ENCODE measurements at places on chromosomes 1 and 21.

- no peak for DNase-seq
These were observed 666 bp downstream of the CSF3R start for GRCh38 chr1:36481771-36482723.

DNA sequence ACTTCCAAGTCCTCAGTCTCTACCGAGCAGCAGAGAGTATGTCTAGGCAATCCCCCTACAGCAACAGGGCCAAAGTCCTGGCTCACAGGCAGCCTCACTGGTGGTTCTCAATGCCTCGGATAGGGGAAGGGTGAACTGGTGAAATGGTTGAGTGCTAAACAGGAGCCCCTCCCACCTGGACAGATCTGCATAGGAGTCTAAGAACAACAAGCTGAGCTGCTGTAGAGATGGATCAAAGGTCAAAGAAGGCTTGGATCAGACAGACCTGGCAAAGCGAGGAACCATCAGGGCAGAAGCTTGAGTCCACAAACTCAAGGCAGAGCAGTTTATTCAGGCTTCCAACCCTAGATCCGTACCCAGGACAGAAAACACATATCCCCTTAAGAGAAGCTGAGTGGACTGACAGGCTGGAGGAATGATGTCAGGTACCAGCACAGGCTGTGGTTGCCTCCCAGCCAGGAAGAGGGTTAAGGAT, 31.8 kb downstream of the RABIF start:
- no peak for DNase-seq

GRCh38 chr21:45655124-45655523, 11.6 kb downstream of the PCBP3 start:
- DNase-seq = no peak

GRCh38 chr1:225763716-225764548, 13.7 kb upstream of the SRP9 start:
- DNase-seq = no peak

GRCh38 chr1:92927870-92928269, 33.4 kb downstream of the DIPK1A start:
- DNase-seq = no peak

DNA sequence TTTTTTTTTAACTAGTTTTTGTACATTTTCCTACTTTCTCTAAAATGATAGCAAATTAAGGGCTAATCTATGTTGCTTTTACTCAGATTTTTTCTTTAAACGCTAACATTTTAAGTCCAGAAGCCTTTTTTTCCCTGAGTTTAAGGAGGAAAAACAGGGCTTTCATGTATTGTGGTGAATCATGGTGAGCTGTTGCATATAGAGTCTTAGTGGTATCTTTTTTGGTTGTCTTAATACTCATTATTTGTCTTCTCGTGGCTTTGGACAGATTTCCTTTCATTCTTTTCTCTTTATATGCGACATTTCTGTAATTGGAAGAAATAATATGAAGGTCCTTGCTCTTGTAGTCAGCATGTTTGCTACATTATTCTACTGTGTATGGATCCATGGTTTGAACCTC, 1015.6 kb downstream of the PLA2G4A start:
- no peak for DNase-seq

DNA sequence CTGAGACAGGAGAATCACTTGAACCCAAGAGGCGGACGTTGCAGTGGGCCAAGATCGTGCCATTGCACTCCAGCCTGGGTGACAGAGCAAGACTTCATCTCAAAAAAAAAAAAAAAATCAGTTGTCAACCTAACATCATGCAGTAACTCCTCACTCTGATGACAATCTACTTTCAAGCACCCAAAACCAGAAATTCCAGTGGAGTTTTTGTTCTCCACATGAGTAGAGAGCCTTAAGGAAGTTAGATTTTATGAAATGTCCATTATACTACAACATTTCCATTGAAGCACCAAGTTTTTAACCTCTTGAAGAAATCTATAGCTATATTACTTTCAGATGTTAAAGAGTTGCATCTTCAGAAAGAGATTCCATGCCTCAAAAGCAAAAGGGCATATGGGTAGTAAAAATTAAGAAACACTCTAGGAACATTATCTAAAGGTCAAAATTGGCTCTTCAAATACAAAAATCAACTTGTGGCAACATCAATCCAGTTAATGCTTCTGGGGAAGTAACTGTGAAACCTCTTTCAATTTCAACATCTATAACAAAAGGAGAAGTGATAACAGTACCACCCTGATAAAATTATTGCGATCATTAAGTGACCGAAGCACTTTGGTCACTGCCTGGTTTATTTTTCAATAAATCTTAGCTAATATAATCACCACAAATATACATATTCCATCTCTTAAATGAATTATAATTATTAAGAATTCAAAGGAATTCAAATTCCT, 7.7 kb downstream of the LPGAT1 start:
- no peak for DNase-seq

- DNase-seq = no peak
These were observed 94.7 kb downstream of the PRKAB2 start for GRCh38 chr1:147077523-147077922.

- DNase-seq = no peak
These were observed 46.3 kb upstream of the TNFSF18 start for GRCh38 chr1:173097001-173097400.

- DNase-seq = no peak
These were observed 84.8 kb downstream of the CAMTA1 start for GRCh38 chr1:6870086-6870485.

DNA sequence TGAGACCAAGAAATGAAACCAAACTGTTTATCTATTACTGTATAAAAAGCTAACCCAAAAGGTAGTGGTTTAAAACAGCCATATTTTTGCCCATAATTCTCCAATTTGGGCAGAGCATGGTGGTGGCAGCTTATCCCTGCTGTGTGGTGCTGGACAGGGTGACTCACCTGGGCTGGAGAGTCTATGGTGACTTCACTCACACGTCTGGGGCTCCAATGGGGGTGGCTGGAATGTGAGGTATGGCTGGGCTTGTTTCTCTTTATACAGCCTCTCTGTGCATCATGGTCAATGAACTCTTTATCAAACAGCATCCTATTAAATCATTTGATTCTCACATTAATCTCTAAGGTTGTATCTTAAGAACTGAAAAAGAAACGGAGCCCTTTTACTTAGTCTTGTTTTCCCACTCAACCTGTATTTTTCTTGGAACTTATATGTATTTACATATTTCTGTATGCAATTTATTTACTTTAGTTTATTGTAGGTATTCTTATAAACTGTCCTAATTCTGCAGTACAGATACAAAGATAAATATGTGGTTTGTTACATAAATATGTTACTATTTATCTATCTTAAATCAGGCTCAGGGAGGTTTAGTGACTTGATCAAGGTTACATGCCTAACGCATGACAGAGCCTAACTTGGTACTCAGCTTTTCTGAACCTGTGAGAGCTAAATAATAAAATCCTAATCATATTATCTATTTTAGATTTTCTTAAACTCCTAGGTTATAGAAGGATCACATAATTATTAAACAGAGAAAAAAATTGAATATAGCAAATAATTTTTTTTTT, 37.5 kb upstream of the WLS start:
- DNase-seq = no peak

DNA sequence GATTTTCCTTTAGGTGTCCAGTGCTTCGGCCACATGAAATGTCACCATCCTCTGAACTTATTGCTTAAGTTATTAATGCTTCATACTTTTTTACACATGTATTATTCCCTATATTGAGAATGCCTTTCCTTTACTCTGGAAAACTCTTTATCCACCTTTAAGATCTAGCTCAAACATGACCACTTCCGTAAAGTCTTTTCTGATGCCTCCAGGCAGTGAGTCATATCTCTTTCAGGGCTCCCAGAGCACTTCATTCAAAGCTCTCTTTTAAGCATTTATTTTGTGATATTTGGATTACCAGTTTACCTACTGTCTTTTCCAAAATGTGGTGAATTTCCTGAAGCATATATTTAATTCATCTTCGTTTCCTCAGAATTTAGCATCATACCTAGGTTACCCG, 178.9 kb downstream of the HS2ST1 start:
- DNase-seq = no peak

- DNase-seq = no peak
These were observed 46.0 kb upstream of the FOXO6 start for GRCh38 chr1:41315146-41315822.

- DNase-seq = no peak
These were observed 624 bp downstream of the KIFAP3 start for GRCh38 chr1:170073893-170074249.

- no peak for DNase-seq
These were observed 36.2 kb downstream of the UMODL1 start for GRCh38 chr21:42107177-42107880.

DNA sequence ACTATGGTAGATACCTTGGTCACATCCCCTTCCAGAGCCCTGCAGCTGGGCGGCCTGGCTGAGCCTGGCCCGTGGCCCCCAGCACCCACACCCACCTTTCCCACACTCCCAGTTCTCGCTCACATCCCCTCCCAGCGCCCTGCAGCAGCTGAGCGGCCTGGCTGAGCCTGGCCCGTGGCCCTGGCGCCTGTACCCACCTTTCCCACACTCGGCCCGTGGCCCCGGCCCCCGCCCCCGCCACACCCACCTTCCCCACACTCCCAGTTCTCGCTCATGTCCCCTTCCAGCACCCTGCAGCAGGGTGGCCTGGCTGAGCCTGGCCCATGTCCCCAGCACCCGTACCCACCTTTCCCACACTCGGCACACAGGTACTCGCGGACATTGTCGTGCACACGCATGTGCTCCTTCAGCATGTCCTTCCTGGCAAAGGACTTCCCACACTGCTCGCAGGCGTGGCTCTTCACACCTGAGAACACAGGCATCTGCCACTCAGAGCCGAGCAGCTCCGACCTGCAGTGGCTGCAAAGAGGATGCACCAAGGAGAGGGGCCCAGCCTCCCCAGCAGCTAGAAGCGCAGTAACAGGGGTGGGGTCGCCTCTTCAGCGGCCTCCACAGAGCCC, 52.5 kb upstream of the RIPK4 start:
- DNase-seq = no peak

GRCh38 chr1:171699531-171699930, 42.3 kb downstream of the VAMP4 start:
- no peak for DNase-seq

DNA sequence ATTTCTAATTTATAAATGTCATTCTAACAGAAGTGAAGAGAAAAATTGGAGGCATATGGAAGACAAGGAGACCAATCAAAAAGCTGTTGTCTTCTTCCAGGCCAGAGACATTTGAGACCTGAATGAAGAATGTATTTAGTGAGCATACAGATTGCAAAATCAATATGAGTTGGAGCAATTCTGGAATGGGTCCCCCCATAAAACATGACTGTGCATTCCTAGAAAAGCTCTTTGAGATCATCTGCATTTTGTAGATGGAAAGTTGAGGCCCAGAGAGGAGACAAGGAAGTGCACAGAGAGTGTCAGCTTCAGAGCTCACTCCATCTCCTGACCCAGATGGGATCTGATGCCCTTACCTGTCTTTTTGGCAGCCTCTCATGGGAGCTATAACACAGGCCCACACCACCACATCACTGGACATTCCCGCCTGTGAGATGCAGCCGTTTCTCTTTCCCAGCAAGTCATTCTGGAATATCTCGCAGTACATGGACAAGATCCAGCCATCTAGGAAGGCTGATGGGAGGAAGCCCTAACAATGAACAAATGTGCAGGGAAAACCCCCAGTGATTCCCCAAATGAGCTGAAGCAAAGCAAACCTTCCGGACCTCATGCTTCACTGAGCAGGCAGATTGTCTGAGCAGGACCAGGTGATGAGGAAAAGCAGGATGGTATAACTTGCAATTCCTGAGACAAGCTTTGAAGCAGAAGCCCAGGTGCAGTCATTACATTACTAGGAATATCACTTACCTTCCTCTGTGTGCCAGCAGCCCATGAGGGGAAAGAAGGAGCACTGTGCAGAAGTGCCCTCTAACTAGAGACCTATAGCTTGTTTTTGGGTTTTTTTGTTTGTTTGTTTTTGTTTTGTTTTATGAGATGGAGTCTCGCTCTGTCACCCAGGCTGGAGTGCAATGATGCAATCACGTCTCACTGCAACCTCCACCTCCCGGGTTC, 445.6 kb downstream of the PLPP3 start:
- DNase-seq = no peak

- no peak for DNase-seq
These were observed 703.2 kb downstream of the MRPL39 start for GRCh38 chr21:24903994-24904635.

DNA sequence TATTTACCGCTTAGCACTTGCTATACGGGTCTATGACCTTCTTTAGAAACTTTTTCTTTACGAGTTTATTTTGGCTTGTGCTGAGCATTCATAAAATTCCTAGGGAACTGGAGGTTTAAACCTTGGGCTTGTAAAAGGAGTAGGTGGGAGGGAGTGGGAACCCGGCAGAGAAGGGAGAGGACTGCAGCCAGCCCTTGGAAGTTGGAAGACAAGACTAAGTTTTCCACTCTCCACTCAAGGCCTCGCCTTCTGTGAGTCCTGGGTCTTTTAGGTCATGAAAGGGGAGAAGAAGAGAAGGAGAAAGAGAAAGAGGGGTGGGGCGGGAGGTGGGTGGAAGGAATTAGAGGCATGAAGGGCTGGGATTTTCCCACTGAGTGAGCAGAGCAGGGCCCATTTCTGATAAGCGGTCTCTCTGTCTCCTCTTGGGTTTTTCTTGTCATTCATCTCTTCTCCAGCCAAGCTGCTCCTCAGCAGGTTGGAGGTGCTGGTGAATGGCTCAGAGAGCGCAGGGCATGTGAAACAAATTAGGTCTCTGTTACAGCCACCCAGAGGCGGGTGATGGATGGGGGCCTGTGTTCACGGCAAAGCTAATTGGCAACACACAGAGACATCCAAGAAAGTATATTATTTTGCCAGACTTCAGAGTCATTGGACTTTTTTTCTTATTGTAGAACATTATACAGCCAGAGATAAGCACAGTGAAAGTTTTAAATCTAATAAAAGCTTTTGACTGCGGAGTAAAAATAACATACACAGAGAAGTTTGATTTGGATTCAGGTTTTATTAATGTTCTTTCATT, 247.3 kb downstream of the FOXD2 start:
- peak; percentile 7 for DNase-seq

- DNase-seq = no peak
These were observed 79.3 kb upstream of the LAMC2 start for GRCh38 chr1:183106746-183107145.

GRCh38 chr1:50417946-50418599, 5.2 kb downstream of the DMRTA2 start:
- DNase-seq = no peak

- DNase-seq = no peak
These were observed 356.4 kb upstream of the SGIP1 start for GRCh38 chr1:66177510-66177909.

DNA sequence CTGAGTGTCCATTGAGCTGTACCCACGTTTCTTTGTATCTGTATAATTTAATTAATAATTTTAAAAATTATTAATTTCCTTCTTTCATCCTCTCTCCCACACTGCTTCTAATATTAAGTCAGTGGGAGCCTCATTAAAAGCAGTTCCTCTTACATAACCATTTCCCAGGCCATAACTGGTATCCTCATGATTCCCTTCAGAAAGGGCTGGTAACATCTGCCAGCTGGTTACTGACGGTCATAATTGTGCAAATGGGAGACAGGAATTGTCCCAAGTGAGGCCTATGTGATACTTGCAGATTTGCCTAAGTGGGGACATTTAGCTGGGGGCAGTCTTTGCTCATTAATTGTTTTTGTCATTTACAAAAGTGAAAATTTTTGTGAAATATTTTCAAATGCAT, 69.0 kb upstream of the SPAG17 start:
- DNase-seq = no peak

- DNase-seq = peak; percentile 82
These were observed 1.2 kb upstream of the LHX9 start for GRCh38 chr1:197915862-197916499.

GRCh38 chr1:54305906-54306514, 100.2 kb downstream of the SSBP3 start:
- no peak for DNase-seq

Data from testis (tissue), 5 donors.